ENCODE measurements at places on chromosomes 11 and 22. TPM values are rescaled to one million over a fixed set of nuclear protein-coding genes. Genes with fewer than 3 reads are reported as not detected.

Gene NRIP3
- 1.1 TPM for total RNA-seq

- H3K27me3 ChIP-seq, result no peaks in the 10 kb centered on the region
- peaks cover 26% of the 10 kb centered on the region for H3K36me3 ChIP-seq
Measured at GRCh38 chr11:110435780-110436717, 6.3 kb downstream of the FDX1 start.

DNA sequence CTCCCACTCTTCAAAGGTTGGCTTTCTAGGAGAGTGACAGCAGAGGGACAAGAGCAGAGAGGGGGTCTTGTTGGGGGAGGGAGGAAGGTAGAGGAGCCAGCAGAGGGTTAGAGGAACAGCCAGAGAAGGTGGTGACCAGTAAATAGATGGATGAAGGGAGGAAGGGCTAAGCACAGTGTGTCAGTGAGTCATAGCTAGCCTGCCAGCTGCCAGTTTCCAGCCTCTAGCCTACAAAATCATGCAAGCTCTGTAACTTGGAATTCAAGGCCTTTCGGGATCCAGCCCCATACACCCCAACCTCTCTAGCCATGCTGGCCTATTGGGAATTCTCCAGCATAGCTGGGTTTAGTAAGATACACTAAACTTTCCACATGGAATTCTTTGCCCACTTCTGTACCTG, 147.4 kb upstream of the TEAD1 start:
- no peaks in the 10 kb centered on the region for H3K4me1 ChIP-seq
- no peak for DNase-seq
- no peaks in the 10 kb centered on the region for H3K27me3 ChIP-seq
- H3K27ac ChIP-seq, result no peak overlapping the region

DNA sequence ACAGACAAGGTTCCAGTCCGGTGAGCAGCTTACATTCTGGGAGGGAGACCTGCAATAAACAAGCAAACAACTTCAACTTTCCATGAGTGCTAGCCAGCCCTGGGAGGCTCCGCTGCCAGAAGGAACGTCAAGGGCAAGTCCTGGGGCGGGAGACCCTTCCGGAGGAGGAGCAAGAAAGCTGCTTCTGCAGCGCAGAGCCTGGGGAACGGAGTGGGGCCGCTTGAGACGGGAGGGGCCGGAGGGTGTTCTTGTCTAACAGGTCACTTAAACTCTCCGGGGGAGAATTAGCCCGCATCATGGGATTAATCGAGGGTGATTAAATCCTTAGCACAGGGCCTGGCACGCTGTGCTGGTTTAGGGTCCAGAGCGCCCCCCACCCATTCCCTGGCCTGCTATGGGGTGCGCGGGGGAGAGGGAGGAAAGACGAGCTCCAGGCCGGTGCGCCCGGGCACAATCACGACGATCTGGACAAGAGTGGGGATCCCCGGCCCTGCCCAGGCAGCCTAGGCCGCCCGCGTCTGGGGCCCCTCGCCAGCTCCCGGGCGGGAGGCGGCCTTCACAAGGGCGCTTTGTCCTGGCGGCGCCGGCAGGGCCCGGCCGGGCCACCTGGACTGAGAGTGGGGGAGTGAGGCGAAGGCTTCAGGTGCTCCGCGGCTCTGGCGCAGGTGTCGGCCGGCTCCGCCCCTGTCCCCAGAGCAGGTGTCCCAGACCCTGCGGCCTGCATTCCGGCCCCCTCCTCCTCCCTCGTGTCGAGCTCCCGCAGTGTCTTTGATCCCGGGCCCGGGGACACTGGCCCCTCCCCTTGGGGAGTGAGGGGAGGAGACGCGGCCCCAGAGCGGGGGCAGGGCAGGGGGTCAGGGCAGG, 663 bp upstream of the LARGE2 start:
- no peaks in the 10 kb centered on the region for H3K36me3 ChIP-seq
- H3K4me3 ChIP-seq, result peak overlapping the region; percentile 43
- peak; percentile 91 for DNase-seq
- peaks cover 50% of the 10 kb centered on the region for H3K27me3 ChIP-seq
- H3K4me1 ChIP-seq, result peaks cover 29% of the 10 kb centered on the region

DNA sequence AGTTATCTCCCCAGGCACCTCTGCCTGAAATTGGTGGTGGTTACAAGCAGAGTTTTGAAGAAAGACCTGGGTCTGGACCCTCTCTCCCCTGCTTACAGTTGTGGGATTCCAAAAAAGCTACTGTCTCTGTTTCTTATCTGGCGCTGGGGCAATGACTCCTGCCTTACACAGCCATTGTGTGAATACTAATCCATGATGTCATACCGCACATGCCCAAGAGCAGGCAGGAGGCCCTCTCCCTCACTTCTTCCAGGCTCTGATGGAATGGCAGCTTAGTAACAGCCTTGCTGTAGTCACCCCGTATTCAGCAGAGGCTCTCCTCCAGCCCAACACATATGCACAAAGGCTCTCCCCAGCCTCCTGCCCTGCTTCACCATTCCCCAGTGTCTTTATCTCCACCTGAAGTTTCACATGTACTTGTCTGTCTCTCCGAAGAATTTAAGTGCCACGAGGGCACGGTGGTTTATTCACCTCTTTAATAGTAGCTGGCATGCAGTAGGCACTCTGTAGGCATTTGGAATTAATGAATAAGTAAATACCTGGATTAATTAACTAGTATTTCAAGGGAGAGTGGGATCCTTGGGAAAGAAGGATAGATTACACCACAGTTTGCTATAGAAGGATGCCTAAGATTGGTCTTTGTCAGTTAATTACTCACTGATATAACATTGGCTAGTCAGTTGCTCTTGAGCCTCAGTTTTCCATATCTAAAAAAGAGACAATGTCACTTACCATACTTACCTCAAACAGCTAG, 165.6 kb downstream of the ETS1 start:
- no peaks in the 10 kb centered on the region for H3K27me3 ChIP-seq
- H3K27ac ChIP-seq, result no peak overlapping the region

Gene GGTLC3
- total RNA-seq, result 6.4 TPM

GRCh38 chr11:6813656-6814055, 14.2 kb upstream of the OR6A2 start:
- no peaks in the 10 kb centered on the region for H3K4me1 ChIP-seq
- DNase-seq, result no peak
- no peaks in the 10 kb centered on the region for H3K36me3 ChIP-seq
- H3K4me3 ChIP-seq, result no peak overlapping the region
- H3K27ac ChIP-seq, result no peak overlapping the region

- no peak overlapping the region for H3K27ac ChIP-seq
- no peaks in the 10 kb centered on the region for H3K36me3 ChIP-seq
- no peak for DNase-seq
- peaks cover 6% of the 10 kb centered on the region for H3K27me3 ChIP-seq
- peaks cover 12% of the 10 kb centered on the region for H3K4me1 ChIP-seq
Measured at GRCh38 chr22:19530751-19531150, 6.5 kb upstream of the CLDN5 start.

DNA sequence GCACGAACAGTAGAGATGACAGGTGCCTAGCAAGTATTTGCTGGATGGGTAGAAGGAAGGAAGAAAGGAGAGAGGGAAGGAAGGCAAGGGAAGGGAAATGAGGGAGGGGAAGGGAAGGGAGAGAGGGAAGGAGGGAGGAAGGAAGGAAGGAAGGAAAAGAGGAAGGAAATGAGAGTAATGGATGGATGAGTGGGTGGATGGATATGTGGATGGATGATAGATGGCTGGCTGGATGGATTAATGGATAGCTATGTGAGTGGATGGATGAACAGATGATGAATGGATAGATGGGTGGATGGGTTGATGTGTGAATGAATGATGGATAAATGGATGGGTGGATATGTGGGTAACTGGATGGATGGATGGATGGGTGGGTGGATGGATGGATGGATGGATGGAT, 125.9 kb upstream of the FGF3 start:
- H3K36me3 ChIP-seq, result no peaks in the 10 kb centered on the region
- H3K4me3 ChIP-seq, result no peak overlapping the region
- peaks cover 34% of the 10 kb centered on the region for H3K27me3 ChIP-seq
- H3K27ac ChIP-seq, result no peak overlapping the region

- no peak for DNase-seq
- H3K36me3 ChIP-seq, result no peaks in the 10 kb centered on the region
- no peak overlapping the region for H3K27ac ChIP-seq
- H3K4me1 ChIP-seq, result no peaks in the 10 kb centered on the region
- H3K4me3 ChIP-seq, result no peak overlapping the region
Measured at GRCh38 chr22:37449331-37450001, 22.2 kb upstream of the ELFN2 start.

Gene OR5P2
- total RNA-seq, result 0.52 TPM

DNA sequence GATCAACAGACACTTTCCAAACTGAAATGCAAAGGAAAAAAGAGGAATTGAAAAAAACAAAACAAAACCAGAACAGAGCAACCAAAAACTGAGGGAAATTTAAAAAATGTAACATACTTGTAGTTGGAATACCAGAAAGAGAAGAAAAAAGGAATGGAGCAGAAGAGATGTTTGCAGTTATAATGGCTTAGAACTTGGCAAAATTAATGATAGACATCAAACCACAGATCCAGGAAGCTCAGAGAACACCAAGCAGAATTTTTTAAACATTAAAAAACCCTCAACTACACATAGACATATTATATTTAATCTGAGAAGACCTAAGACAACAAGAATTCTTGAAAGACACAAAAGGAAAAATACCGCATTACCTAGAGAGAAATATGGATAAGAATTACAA, 46.1 kb downstream of the ASCL2 start:
- H3K4me3 ChIP-seq, result no peak overlapping the region
- no peaks in the 10 kb centered on the region for H3K27me3 ChIP-seq
- no peaks in the 10 kb centered on the region for H3K4me1 ChIP-seq
- no peaks in the 10 kb centered on the region for H3K36me3 ChIP-seq

Gene SLC17A6
- total RNA-seq, result not detected

Gene NLRX1
- 15.0 TPM for total RNA-seq

DNA sequence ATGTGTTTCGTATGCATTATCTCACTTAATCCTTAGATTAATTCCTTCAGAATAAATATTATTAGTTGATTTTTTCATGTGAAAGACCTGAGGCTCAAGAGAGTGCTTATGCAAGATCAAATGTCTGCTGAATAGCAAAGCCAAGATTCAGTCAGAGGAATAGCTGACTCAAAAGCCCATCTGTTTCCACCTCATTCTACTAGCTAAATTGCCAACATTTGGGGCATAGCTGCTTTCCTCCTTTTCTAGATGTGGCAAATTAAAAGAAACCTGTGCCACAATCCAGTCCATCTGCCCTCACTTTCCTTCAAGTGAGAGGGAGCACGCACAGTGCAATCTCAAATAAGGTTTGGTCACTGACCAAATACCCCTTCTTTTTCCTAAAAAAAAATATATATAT, 121.1 kb downstream of the PAX6 start:
- H3K27me3 ChIP-seq, result no peaks in the 10 kb centered on the region
- H3K4me3 ChIP-seq, result no peak overlapping the region
- H3K27ac ChIP-seq, result no peak overlapping the region
- H3K36me3 ChIP-seq, result no peaks in the 10 kb centered on the region

DNA sequence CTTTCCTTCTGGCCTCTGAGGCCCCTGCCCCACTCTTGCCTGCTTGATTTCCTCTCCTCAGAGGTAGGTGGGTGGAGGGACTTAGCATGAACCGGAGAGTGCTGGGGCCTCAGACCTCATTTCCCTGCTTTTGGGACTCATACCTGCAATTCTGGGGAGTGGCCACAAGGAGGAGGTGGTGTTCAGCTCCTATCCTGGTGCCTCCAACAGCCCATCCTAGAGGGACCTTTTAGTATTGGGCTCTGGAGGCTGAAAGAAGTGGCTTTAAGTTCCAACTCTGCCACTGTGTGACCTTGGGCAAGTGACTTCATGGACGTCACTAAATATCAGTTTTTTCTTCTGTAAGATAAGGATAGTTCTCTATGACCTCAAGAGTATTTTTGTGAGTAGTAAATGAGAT, 98.6 kb downstream of the KIAA1671 start:
- no peaks in the 10 kb centered on the region for H3K27me3 ChIP-seq
- no peak overlapping the region for H3K27ac ChIP-seq
- H3K4me3 ChIP-seq, result no peak overlapping the region
- DNase-seq, result no peak

- H3K27ac ChIP-seq, result peak overlapping the region; percentile 59
- no peaks in the 10 kb centered on the region for H3K36me3 ChIP-seq
- H3K4me3 ChIP-seq, result no peak overlapping the region
- DNase-seq, result no peak
- H3K4me1 ChIP-seq, result peaks cover 19% of the 10 kb centered on the region
Measured at GRCh38 chr22:19596680-19597398, 72.6 kb upstream of the CLDN5 start.

- no peaks in the 10 kb centered on the region for H3K27me3 ChIP-seq
- H3K36me3 ChIP-seq, result no peaks in the 10 kb centered on the region
- DNase-seq, result peak; percentile 78
- peaks cover 52% of the 10 kb centered on the region for H3K4me1 ChIP-seq
Measured at GRCh38 chr22:24521791-24522245, 26.7 kb downstream of the UPB1 start.

Gene OAF
- total RNA-seq, result 31.9 TPM

- H3K27ac ChIP-seq, result no peak overlapping the region
- peaks cover 11% of the 10 kb centered on the region for H3K4me1 ChIP-seq
- H3K4me3 ChIP-seq, result no peak overlapping the region
- no peak for DNase-seq
- H3K36me3 ChIP-seq, result no peaks in the 10 kb centered on the region
- no peaks in the 10 kb centered on the region for H3K27me3 ChIP-seq
Measured at GRCh38 chr11:119684361-119685110, 44.5 kb downstream of the NECTIN1 start.

DNA sequence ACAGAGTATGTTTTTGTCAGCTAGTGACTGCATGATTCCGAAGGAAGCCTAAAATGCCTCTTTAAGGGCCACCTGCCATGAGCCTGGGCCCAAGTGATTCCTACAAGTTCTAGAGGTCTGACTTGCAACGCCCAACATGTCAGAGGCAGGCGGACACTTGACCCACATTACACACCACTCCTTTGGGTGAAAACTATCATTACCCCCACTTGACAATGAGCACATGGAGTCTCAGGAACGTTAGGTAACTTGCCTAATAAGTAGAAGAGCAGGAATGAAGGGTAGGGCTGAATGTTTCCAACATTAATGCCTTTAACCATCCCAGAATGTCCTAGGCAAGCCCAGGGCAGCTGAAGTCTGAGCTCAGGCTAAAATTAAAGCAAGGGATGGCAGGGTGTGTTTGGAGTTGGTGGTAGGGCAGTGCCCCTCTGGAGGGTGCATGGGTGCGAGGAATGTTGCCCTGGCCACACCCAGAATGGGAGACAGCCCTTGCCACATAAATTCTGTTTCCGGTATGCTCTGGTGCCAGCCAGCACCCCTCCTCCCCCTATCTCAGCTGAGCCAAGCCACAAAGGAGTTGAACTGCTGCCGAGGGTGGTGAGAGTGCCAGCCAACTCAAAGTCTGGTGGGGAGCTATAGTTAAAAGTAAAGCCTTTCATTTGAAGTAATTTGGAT, 2.5 kb downstream of the PLAAT2 start:
- H3K36me3 ChIP-seq, result no peaks in the 10 kb centered on the region
- H3K27ac ChIP-seq, result peak overlapping the region; percentile 84
- peaks cover 23% of the 10 kb centered on the region for H3K4me1 ChIP-seq
- H3K27me3 ChIP-seq, result no peaks in the 10 kb centered on the region

DNA sequence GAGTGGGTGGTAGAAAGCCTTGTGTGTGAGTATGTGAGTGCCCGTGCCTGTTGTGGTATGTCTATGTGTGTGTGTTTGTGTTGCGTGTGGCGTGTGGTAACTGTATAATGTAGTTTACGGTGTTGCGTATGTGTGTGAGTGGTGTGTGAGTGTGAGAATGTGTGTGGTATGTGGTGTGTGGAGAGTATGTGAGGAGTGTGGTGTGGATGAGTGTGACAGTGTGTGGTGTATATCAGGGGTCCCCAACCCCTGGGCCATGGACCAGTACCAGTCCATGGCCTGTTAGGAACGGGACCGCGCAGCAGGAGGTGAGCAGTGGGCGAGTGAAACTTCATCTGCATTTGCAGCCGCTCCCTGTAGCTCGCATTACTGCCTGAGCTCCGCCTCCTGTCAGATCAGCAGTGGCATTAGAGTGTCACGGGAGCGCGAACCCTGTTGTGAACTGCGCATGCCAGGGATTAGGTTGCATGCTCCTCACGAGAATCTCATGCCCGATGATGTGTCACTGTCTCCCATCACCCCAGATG, 5.7 kb downstream of the UPK3A start:
- H3K27me3 ChIP-seq, result no peaks in the 10 kb centered on the region
- H3K27ac ChIP-seq, result no peak overlapping the region
- H3K4me1 ChIP-seq, result peaks cover 3% of the 10 kb centered on the region
- no peak for DNase-seq
- H3K4me3 ChIP-seq, result no peak overlapping the region
